ENCODE measurements at places on chromosomes 3 and 15.

DNA sequence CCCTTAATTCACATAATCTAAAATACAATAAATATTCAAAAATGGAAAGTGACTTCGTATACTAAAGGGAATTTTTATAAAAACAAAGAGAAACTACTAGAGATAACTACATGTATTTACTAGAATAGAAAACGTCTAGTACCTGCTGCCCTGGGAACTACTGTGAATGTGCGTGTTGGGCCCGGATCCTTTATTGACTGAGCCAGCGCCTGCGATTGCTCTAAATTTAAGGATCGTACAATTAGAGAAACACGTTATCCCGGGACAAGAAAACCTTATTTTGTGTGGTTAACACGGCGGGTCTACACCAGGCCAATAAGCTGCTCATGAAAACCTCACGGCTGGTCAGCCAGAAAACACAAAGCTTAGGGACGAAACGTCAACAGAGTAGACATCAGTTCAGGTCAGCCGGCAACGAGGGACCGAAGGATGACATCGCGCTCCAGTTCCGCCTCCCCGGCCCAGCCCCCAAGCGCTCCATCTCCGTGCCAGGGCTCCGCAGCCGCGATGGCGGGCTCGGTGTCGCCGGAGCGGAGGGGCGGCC is 555 bp downstream of the TM2D3 start:
- DNase-seq: no peak

DNA sequence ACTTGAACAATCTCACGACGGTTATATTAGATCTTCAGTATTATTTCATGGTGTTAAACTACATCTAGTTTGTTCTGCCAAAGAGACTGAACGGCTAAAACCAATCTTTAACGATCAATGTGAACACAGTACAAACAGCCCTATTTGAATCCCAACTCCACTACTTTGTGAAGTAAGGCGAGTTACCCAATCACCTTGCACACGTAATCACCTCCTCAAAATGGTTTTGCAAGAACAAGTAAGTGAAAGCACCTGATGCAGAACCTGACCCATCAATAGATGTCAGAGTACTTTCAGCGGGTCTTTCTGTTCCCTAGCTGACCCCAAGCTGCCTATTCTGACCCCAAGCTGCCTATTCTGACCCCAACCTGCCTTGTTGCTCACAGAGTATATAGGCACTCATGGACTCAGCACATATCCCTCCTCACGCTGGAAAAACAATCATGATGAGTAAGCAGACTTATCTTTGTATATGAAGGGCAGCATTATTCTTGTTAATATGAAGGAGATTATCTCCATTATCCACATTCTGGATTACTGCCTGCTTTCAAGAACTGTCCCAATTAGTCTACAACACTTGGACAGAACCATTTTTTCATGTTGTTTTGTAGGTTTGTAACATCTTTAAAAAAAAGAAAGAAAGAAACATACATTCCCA is 3.7 kb downstream of the KPNA1 start:
- no peak for DNase-seq

DNA sequence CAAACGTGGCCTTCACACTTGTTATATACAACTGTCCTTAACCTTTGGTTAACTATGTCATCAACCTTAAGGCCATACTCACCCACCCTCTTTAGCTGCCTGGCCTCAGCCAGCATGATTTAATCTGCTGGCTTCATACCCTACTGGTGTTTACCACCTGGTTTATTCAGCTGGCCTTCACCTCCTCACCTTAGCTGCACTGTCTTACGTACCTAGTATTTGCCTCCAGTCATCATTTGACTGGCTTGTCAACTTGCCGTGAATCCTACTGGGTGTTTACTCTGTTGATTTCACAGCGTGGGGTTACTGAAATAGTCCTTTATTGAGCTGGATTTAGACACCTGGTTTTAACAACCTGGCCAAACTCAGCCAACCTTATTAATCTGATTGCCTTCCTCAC is 102.8 kb downstream of the IL12A start:
- DNase-seq: no peak

DNA sequence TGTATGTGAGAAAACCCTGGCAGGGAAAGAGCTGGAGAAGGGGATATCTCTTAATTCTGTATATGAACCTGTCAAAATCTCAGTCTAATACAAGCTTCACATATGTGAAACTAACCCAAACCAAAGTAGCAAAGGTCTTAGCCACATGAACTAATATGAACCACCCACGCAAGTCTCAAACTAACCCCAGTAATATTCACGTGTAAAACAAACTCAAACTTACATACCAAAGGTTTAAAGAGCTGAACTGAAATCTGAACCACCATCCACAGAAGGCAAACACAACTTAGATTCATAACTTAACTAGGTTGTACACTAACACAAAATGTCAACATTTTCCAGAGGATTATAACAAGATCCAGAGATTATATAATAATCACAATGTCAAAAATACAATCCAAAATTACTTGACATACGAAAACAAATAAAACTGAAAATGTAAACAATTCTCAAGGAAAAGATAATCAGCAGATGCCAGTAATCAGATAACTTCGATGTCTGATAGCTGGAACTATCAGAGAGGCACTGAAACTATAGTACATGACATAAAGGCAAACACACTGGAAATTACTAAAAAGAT is 64.1 kb downstream of the VPS13C start:
- no peak for DNase-seq

DNA sequence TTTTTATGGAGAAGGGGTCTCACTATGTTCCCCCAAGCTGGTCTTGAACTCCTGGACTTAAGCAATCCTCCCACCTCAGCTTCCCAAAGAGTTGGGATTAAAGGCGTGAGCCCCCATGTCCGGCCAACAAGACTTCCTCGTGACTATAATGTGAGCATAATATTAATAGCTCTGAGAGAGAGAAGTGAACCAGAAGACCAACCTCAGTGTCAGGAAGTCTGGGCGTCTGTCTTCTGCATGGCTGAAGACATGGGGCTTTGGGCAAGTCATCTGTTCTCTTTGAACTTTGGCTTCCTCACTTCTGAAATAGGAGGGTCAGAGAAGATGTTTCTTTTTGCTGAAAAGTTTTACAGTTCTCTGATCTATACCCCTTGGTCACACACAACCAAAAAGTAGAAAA is 92.1 kb downstream of the SLC49A4 start:
- no peak for DNase-seq

- no peak for DNase-seq
Measured at GRCh38 chr3:96833301-96833700, 18.9 kb downstream of the EPHA6 start.

Measured in AG20443 (cell line).